NCI-H187 treated with DMSO at 0.1 percent for 48 hours (cell line): ENCODE measurements at places on chromosomes 7 and 10.

GRCh38 chr10:131563411-131563810 lies 251.9 kb upstream of the TCERG1L start:
- no peak for DNase-seq

- no peak for DNase-seq
These were observed 334.8 kb downstream of the WDR11 start for GRCh38 chr10:121185816-121186455.

GRCh38 chr10:44897049-44897448 lies 14.1 kb upstream of the TMEM72 start:
- DNase-seq, result no peak

DNA sequence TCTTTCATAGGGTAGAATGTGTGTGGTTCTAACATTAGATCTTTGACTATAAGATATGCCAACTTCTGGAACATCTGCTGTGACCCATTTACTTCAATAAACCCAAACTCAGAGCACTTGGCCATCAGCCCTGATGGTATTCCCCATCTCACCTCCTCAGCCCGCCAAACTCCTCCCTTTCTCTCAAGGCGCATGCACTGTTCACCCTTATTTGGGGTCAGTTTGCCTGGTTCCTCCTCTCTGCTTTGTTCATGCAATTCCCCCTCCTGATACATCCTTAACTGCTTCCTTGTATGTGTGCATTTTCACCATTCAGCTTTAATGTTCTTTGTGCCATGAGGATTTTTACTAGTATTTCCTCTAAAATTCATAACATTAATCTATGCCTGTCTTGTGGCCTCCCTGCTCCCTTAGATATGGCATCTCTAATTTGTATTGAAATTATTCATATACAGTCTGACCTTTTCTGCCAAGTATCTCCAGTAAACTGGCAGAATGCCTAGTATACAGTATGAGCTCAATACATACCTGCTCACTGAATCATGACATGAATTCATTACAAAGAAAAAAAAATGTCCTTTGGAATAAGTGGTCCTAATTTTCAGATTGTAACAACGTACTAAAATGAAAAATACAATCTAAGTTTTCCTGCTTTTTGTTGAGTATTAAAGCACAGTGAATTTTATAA lies 336.8 kb upstream of the IGFBP3 start:
- no peak for DNase-seq

DNA sequence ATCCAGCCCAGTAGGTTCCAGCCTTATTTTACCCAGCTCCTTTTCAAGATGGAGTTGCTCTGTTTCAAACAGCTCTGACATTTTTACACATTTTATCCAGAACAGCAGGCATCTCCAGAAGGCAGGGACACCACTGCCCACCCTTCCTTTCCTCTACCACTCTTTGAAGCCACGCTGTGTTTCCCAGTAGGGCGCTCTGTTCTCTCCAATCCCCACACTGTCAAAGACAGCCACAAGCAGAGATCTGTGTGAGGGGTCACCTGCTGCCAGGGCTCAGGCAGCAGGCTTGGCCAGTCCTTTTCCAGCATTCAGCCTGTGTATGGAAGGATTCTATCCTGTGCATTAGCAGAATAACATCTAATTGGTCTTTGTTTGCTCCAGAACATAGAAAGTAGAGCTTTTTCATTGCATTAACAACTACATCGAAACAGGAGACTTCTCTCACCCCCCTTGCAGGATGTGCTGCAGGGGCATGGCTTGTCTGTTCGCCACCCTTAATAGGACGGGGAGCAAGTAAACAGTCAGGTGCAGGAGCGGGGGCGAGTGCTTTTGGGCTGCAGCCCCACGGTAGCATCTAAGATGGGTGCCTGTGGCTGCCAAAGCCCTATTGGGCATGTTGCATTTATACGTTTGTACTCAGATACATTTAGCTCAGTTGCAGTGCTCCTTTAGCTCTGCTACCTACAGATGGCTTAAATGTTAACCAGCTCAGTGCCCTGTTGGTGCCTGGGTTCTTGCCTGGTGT lies 326.1 kb downstream of the GALNT17 start:
- no peak for DNase-seq

- DNase-seq, result no peak
These were observed 143.8 kb downstream of the HGF start for GRCh38 chr7:81626008-81626407.

GRCh38 chr7:146876411-146876810 lies 759.8 kb downstream of the CNTNAP2 start:
- DNase-seq, result no peak

DNA sequence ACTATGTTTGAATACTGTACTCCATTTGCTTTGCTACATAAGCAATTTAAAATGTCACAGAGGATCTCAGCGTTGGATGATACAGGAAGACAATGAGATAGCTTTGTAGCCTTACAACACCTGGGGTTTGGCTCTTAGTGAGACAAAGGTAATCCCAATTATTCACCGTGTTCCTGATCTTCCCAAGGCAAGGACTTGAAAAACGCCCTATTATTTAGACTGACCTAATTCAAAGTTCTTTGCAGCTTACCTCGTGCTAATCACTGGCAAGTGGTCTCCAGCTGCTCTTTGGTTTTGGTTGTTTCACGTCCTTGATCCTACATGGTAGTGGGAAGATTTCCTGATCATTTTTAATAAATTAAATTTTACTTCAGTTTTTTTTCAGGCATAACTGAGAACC lies 23.0 kb upstream of the C7orf33 start:
- no peak for DNase-seq

DNA sequence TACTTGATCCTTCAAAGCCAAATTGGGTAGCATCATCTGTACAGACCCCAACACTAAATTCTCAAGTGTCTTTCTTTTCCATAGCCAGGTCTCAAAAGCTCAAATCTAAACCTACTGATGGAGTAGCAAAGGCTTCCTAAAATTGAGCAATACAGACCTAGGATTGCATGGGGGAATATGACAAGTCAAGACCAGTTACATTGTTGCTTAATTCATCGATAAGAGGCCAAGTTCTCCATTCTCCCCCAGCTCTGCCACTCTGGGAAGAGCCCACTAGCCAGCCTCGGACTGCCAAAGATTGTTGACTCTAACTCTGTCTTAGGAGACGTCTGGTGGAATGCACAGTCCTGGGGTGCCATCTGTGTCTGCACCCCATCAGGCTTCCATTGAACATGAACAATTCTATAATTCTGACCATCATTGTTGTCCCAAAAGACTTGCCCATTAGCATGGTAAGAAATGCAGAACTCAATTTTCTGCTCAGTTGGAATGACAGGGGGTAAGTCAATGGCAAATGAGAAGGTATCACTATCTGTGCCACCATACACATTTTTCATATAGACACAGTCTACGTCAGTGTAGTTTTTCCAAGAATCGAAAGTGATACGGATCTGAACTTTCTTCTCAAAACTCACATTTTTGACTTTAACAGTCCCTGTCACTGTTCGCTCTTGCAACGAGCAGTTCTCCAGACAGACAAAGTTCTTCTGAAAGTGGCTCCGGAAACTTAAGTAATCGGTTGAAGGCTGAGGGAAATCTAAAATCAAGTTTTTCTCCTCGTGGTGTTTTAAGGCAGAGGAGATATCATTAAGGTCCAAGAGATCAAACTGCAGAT lies 2.9 kb downstream of the PPP1R3C start:
- no peak for DNase-seq

DNA sequence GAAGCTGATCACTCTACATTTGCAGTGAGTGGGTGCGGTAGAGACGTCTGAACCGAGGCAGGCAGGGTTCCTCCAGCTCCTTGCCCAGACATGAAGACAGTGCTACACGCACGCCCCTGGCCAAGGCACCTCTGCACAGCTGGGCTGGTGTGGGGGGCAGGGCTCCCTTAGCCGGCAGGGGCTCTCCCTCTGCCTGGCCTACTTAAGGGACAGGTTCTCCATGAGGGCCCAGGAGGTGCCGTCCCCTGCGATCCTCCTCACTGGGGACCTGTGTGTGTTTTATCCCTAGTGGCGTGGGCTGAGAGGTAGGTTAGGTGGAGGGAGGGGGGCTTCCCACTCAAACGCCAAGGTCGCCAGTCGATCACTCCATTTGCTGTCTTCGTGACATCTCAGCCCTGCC lies 35.3 kb downstream of the IL15RA start:
- DNase-seq, result no peak

DNA sequence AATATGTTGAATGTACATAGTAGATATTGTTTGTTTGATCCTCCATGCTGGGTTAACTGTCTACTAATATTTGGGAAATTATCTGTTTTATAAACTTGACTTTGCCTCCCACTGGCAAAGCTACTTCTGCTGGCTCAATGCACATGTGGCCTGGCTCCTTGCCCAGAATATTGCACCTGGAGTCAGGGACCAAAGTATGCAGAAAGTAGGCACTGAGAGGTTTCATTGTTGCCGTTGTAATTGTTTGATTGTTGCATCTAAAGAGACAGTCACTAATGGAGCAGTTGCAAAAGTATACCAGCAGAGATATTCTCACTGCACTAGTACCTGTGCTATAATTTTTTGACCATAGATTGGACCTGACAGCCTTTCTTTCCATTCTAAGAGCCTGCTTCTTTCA lies 137.8 kb upstream of the CNTNAP2 start:
- peak; percentile 64 for DNase-seq

DNA sequence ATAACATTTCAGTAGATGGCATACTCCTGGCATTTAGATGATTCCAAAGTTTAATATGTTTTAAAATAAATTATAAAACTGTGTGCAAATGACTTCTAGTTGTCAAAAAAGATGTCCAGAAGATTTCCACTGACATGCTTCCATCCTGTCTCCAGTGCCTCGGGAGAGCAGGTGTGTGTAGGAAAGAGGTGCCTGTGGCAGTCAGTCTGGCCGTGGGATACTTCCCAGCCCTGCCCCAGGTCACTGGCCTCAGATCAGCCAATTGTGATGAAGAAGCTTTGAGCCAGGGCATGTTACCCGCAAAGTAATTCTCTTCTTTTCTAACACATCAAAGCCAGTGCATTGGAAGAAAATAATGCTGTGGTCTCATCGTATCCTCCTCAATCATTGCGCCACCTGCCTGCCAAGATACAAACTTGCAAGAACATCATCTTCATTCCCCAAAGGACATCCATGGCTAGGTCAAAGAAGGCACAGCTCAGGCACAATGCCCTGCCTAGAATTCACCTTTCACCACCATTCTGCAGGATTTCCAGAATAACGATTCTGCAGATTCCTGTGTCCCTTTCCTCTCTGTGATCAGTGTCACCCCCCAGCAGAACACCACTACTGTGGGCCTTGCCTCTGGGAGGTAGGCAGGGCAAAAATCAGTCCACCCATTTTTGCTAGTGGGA lies 6.3 kb upstream of the KCNMA1 start:
- DNase-seq, result peak; percentile 21

DNA sequence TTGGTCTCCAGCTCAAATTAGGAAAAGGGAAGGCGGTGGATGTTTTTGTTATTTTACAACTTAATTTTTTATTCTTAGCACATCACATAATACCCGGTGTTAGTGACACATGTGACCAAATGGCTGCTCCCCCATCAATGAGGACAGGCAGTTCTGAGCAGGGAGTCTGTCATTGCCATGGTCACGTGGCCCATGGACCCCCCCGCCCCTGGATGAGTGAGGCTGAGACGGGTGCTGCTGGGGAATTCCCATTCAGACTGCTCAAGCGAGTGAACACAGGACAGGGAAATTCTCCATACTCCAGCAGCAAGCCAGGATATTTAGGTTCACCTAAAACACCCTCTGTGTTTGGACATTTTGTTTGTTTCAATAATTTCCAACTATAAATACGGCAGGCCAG lies 34.7 kb upstream of the SLC35B4 start:
- no peak for DNase-seq

DNA sequence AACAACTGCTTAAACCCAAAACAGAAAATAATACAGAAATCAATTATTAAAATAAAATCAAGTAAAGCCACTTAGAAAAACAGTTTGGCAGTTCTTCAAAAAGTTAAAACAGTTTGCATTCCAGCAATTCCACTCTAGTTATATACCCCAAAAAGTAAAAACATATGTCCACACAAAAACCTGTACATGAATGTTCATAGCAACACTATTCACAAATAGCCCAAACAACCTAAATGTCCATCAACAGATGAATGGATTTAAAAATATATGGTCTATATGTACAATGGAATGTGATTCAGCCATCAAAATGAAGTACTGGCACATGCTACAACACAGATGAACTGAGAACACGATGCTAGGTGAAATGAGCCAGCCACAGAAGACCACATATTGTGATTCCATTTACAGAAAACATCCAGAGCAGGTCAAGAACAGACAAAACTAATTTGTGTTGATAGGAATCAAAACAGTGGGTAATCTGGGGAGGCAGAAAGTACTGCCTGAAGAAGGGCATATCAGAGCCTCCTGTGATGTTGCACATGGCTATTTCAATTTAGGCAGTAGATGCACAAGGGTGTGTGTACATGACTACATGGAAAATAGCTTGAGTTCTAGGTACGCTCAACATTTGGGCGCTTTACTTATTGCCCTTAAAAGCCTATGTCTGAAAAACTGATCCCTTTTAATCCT lies 66.3 kb downstream of the CYTH3 start:
- no peak for DNase-seq

GRCh38 chr10:29616542-29616941 lies 18.2 kb downstream of the SVIL start:
- no peak for DNase-seq

DNA sequence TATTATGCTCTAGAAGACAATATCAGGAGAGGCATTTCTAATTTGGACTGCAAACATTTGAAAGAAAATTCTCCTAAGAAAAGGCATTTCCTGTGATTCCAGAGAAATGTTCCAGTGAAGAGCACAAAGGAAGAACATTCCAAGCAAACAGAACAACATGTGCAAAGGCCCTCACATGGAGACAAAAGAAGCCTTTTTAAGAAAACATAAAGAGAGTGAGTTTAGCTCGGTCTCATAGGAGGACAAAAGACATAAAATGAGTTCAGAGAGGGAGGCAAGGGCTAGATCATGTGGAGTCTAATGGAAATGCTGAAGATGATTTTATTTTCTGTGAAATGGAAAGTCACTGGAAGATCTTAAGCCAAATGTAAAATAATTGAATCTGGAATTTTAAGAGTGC lies 269.8 kb upstream of the HGF start:
- DNase-seq, result no peak

DNA sequence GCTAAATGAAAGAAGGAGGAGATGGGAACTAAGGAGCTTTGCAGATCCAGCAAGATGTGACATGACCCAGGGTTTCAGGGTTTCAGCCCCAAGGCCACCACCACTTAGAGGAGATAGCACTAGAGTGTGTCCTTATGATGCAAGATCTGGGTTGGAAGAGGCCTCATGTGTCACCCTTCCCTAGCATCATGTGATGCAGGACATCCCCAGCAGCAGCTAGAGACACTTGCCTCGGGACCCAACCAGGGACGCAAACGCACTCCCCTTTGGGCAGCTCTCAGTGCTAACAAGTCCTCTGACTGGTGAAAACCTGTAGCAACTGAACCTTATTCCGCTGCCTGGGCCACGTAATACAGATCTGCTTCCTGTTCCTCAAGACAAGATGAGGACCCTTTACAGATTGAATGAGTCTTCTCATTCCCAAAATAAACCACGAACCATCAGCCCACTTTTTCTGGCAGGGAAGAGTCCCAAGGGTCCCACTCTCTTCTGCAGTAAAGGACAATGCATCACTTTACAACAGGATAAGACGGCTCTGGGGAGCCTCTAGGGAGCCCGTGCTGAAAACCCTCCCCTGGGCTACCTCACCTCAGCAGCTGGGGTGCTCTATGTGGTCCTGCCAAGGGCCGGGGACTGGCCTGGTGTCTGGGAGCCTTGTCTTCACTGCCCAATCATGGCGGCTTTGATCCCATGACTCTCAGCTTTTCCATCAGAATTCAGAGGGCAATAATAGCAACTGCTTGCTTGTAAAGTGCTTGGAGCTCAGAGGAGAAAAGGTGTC lies 44.8 kb upstream of the GDF10 start:
- DNase-seq, result no peak

GRCh38 chr7:134502463-134503371 lies 24.6 kb upstream of the AKR1B10 start:
- no peak for DNase-seq
